Metanephros (tissue), 2 donors: ENCODE measurements at places on chromosomes 2 and 18. TPM values are rescaled to one million over a fixed set of nuclear protein-coding genes. Genes with fewer than 3 reads are reported as not detected.

Gene RIF1
- 52.1 TPM for total RNA-seq

Gene DCDC2C
- total RNA-seq = 0.93 TPM

Gene GRHL1
- 5.4 TPM for total RNA-seq

Gene GKN1
- total RNA-seq = not detected

Gene TMEM17
- 4.3 TPM for total RNA-seq

Gene STK17B
- 18.7 TPM for total RNA-seq
